Endothelial cell of umbilical vein (primary cell): ENCODE measurements at places on chromosomes 2 and 18.

DNA sequence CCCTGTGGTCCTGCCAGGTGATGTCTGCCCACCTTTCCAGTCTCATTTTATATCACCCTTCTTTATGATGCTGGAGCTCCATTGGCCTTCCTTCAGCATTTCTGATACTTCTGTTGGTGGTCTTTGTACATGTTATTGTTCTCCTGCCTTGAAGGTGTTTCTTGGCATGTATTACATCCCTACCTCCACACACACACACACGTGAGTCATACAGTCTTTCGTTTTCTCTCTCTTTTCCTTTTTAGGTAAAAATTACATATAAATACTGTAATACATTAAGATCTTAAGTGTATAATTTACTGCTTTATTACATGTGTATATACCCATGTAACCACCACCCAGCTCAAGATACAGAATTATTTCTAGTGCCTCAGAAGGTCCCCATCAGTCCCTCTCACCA is 10.2 kb upstream of the ADGRF3 start:
- no peak for DNase-seq

- DNase-seq, result no peak
These were observed 61.9 kb upstream of the PXDN start for GRCh38 chr2:1806254-1806653.

DNA sequence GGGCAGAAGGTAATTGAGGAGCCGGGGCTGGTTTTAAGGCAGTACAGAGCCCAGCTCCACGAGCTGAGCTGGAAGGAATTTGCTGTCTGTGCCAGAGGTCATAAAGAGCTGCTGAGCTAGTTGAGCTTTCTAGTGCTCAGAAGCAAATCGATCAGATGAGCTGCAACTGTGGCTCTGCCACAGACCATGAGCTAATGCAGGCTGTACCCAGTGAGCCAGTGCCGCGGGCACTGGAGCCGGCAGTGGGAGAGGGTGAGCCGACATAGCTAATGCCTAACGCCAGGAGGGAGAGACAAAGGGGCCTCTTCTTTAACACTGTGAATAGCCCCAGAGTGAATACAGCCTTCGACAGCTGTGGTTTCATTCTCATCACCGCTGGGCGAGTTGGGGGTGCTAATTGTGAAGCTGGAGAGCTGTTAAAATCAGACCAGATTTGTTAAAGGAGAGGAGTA is 410.1 kb upstream of the TCF4 start:
- DNase-seq, result no peak

GRCh38 chr2:104668631-104669030 is 185.3 kb upstream of the POU3F3 start:
- no peak for DNase-seq

GRCh38 chr2:72819501-72819900 is 6.3 kb downstream of the EXOC6B start:
- DNase-seq, result no peak

GRCh38 chr2:46001290-46001689 is 295.9 kb upstream of the EPAS1 start:
- no peak for DNase-seq

- DNase-seq, result peak; percentile 87
These were observed 92.9 kb downstream of the MREG start for GRCh38 chr2:215920244-215921100.

- DNase-seq, result no peak
These were observed 168.9 kb downstream of the DLGAP1 start for GRCh38 chr18:4286256-4286655.

DNA sequence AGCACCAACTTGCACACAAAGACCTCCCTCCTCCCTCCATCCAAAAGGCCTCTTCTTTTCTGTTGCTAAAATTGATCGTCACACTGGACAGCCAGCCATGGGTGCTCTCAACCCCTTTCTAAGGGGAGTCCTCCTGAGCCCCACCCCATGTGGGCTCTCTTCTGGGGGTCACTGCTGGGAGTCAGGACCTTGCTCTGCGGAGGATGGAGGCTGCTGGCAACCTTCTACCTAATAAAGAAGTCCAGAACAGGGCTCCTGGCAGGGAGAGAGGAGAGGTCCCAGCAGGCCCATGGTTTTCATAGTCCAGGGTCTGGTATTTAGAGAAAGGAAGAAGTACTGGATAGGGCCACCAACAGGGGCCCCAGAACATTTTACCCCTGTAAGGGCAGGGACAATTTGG is 67.6 kb upstream of the OTOS start:
- DNase-seq, result no peak

DNA sequence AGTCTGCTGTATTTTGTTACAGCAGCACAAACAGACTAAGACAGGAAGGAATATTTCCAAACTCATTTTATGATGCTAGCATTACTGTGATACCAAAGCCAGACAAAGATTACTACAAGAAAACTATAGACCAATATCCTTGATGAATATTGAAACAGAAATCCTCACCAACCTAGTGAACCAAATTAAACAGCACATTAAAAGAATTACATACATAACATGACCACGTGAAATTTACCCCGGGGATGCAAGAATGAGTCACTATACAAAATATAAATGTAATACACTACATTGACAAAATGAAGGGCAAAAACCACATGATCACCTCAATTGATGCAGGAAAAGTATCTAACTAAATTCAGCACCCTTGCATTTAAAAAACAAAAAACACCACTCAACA is 112.6 kb downstream of the CHN1 start:
- no peak for DNase-seq

DNA sequence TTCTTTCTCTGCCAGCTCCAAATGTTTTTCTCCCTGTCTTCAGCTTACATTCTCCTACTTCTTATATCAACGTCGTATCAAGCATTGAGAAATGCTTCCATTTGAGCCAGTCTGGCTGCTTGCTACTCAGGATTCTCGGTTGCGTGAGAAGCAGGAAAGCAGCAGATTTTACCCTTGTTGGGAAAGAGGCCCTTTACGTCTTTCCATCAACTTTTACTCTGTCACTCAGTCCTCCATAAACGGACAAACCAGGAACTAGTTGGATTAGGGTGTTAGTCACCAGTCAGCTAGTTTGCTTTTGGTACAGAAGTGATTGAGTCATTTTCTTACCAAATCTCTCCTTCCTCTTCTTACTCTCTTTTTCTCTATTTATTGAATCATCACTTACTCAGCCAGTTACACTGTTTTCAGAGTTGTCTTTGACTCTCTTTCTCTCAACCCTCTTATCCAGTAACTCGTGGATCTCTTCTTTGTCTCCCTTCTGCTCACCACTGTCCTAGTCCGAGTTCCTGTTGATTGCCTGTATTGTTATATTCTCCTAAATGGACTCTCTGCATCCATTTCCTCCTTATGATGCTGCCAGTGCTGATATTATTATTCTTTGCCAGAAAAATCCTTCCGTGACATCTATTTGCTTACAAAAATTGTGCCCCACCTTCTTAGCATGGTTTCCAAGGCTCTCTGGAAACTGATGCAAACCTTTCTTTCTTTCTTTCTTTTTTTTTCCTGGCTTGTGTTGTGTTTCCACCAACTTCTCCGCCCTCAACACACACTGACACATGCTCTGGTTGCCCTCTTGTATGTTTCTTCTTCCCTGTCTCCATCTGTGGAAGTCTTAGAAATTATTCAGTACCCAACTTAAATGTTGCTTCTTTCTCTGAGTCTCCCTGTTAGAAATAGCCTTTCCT is 61.5 kb downstream of the VRK2 start:
- DNase-seq, result peak; percentile 36

- no peak for DNase-seq
These were observed 102.9 kb downstream of the OSR1 start for GRCh38 chr2:19255481-19255880.

- DNase-seq, result no peak
These were observed 82.7 kb upstream of the ARHGAP28 start for GRCh38 chr18:6646801-6647200.

DNA sequence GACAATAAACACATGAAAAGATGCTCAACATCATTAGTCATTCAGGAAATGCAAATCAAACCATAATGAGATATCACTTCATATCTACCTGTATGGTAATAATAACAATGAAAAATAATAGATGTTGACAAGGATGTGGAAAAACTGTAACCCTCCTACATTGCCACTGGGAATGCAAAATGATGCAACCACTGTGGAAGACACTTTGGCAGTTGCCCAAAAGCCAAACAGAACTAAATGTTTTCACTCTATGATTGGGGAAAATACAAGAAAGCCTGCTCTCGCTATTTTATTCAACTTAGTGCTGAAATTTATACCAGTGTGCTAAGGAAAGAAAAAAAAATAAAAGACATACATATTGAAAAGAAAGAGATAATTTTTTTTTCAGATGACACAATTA is 934.5 kb downstream of the CNTNAP5 start:
- no peak for DNase-seq

- DNase-seq, result no peak
These were observed 211.6 kb upstream of the TNP1 start for GRCh38 chr2:217071416-217071815.

- peak; percentile 52 for DNase-seq
These were observed 18.5 kb downstream of the TRAK2 start for GRCh38 chr2:201432621-201433393.

DNA sequence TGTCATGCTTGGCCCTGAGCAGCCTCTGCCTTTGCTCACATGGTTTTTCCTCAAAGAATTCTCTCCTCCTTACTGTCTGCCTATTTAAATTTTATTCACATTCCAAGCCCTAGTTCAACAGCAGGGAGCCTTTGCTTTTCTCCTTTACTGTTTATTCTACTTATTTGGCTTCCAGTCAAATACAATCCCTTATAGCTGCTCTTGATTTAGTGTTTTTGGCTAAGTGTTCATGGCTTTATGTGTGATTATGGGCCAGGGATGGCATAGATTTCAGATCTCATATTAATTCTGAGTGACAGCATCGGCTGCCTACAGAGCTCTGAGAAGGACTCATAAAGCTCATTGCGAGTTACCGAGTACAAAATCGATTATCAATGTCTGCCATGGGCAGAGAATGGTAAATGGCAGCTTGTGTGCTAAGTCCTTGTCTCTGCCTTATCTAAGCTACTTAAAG is 106.7 kb downstream of the METTL8 start:
- peak; percentile 13 for DNase-seq

DNA sequence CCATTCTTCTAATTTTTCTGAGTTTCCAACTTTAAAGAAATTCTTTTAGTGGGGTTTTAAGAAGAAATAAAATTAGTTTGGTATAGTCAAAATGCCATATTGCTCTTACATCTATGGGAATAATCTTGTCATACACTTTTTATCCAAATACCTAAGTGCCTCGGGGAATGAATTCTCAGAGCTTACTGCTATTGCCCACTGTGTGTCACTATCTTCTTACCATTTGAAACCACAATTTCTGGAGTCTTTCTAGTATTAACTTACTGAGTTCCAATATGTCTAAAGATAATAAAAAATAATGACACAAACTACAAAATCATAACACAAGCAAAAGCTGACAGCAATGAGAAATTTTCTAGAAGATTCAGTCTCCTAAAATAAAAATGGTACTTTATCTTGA is 23.7 kb upstream of the DNAH6 start:
- DNase-seq, result no peak

GRCh38 chr18:76314015-76314414 is 181.0 kb downstream of the ZNF516 start:
- no peak for DNase-seq

DNA sequence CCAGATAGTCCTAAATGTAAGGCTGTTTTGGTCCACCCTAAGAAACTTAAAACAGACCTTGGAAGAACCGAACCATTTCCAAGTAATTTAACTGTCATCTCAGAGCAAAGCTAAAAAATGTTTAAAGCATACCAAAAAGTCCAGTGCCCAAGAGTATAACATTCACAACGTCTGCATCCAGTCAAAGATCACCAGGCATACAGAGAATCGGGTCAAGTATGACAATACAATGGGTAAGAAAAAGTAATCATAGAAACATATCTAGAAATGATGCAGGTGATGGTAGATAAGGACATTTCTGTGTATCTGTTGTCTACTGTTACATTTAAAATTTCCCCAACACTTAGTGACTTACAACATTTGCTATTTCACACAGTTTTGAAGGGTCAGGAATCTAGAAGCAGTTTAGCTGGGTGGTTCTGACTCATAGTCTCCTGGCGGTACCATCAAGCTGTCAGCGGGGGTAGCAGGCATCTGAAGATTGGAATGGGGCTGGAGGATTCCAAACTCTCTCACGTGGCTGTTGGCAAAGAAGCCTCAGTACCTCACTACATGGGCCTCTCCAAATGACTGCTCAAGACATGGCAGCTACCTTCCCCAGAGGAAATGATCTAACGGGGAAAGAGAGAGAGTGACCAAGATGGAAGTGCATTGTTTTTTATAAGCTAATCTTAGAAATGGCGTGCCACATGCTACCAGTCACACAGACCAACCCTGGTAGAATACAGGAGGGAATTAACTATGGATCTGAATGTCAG is 36.6 kb upstream of the DYNC2LI1 start:
- DNase-seq, result no peak

DNA sequence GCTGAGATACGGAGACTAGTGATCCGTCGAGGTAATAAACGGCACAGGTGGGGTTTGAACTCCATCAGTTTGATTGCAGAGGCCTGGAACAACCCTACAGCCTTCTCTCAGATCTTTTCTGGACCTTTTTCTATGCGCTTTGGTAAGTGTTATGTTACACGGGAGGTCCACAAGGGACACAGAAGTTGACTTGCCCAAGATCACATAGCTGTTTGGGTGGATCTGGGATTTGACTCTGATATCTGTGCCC is 1.1 kb upstream of the DNPEP start:
- DNase-seq, result no peak

- DNase-seq, result peak; percentile 22
These were observed 405.5 kb upstream of the VWC2L start for GRCh38 chr2:214005337-214005736.

DNA sequence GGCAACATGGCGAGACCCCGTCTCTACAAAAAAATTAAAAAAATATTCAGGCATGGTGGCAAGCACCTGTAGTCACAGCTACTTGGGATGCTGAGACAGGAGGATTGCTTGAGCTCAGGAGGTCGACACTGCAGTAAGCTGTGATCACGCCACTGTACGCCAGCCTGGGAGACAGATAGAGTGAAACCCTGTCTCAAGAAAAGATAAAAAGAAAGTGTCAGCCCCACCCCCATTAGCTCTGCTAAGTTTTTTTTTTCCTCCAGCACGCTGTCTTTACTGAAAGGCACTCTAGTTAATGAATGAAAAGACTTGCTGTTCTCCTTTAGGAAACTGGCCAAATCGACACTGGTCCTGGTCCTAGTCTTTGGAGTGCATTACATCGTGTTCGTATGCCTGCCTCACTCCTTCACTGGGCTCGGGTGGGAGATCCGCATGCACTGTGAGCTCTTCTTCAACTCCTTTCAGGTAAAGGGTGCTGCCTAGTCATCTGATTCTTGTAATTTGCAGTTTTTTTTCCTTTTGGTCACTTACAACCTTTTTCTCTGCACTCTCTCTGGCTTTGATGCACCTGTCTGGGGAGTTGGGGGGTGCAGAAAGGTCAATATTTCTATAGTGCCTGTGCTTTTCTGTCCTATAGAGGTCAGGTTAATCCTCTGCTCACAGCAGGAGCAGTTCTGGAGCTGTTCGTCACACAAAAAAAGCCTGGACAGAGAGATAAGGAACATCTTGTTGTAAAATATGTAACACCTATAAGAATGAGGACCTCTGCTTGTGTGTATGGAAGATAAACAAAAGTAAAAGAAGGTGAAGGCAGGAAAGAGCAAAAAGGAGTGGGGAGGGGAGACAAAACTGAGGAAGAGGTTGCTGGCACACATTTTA is 82.3 kb downstream of the PTH2R start:
- DNase-seq, result no peak

- DNase-seq, result no peak
These were observed 227.7 kb downstream of the RND3 start for GRCh38 chr2:150259746-150260145.
